Esophagus squamous epithelium (tissue), 5 donors: ENCODE measurements at places on chromosomes 12 and 14. TPM values are rescaled to one million over a fixed set of nuclear protein-coding genes. Genes with fewer than 3 reads are reported as not detected.

- no peak for DNase-seq
These were observed 1026.6 kb upstream of the TMEM132C start for GRCh38 chr12:127240249-127240929.

GRCh38 chr12:78099806-78100205, 269.1 kb downstream of the NAV3 start:
- no peak for DNase-seq

GRCh38 chr14:63551332-63551731, 8.2 kb upstream of the PPP2R5E start:
- DNase-seq, result no peak

DNA sequence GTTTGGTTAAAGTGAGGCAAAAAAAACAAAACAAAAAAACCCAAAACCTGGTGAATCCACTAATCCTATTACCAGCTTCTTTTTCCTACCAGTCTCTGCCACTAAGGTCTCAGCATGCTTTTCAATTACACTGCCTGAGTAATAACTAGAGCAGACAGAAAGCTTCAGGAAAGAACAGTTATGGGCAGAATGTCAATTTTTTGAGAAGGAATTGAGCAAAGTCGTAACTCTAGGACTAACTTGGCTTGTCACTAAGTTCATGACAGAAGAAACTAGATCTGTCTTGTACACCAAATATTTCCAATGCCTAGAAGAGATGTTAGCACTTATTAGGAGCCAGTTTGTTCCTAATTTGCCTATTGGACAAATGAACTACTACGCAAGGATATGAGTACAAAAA, 148.8 kb upstream of the CNOT2 start:
- no peak for DNase-seq

GRCh38 chr14:76901171-76902055, 75.2 kb downstream of the LRRC74A start:
- DNase-seq, result no peak

The CCDC198 gene
- not detected for total RNA-seq

The P2RX7 gene
- 2.2 TPM for total RNA-seq

The SLCO1B3 gene
- total RNA-seq, result not detected

The OR4E2 gene
- not detected for total RNA-seq
